ENCODE measurements at places on chromosomes 1 and 21. TPM values are rescaled to one million over a fixed set of nuclear protein-coding genes. Genes with fewer than 3 reads are reported as not detected.

DNA sequence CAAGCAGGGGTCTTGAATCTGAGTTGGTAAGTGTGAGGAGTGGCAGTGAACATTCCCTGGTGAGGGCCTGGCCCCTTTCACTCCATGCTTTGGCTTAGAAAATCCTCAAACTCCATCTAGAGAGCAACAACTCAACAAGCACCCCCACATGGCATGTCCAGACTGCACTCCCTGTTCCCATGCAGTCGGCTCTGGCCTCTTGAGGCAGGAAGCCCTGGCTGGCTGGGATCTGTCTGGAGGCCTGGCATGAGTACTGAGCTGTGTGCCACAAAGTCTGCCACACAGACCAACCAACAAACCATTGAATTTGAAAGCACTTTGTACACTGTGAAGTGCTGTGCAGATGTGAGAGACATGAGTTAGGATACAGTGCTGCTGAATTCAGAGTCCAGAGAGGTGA is 25.2 kb downstream of the COA7 start:
- no peaks in the 10 kb centered on the region for H3K4me1 ChIP-seq
- H3K27me3 ChIP-seq = no peaks in the 10 kb centered on the region
- H3K27ac ChIP-seq = no peak overlapping the region
- no peak overlapping the region for H3K4me3 ChIP-seq
- no peak for DNase-seq
- peaks cover 24% of the 10 kb centered on the region for H3K36me3 ChIP-seq

The DLGAP3 gene
- 0.26 TPM for polyA plus RNA-seq

DNA sequence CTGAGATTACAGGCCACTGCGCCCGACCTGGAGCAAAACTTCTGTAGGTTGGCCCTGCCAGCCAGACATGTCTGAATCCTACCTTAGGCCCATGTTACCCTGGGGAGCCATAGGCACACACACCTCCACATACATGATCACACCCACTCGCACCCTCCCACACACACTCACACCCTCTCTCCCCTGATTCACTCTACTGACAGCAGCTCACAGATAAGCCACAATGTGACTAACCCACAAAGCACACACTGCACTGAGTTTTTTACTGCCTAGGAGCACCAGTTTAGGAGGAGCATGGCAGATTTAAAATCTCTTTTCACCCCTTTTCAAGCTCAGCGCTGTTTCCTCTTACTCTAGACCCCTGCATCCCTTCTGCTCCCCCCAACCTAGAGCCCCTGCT is 41.7 kb downstream of the SLC30A1 start:
- no peak overlapping the region for H3K4me3 ChIP-seq
- H3K27ac ChIP-seq = no peak overlapping the region
- H3K4me1 ChIP-seq = no peaks in the 10 kb centered on the region
- no peaks in the 10 kb centered on the region for H3K36me3 ChIP-seq

DNA sequence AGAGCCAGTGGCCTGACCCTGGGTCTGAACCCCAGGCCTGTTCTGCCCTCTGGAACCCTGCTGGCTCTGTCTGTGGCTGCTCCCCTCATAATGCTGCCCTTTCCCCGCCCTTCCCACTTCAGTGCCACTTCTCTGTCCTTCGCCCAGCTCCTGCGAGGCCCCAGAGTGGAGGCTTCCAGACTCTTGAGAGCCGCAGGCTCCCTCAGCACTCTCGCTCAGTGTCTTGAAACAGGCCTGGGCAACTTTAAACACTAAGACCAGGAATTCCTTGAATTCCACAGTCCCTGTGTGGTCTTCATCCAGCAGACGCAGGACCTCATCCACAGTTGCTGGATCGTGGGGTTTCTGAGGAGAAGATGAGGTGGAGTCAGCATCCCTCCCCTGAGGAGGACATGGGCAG is 3.5 kb downstream of the CRNN start:
- no peaks in the 10 kb centered on the region for H3K36me3 ChIP-seq
- H3K4me1 ChIP-seq = no peaks in the 10 kb centered on the region
- H3K27me3 ChIP-seq = peaks cover 6% of the 10 kb centered on the region
- no peak overlapping the region for H3K27ac ChIP-seq

GRCh38 chr1:9367806-9368205 is 75.1 kb downstream of the SPSB1 start:
- no peak overlapping the region for H3K27ac ChIP-seq
- no peaks in the 10 kb centered on the region for H3K27me3 ChIP-seq

DNA sequence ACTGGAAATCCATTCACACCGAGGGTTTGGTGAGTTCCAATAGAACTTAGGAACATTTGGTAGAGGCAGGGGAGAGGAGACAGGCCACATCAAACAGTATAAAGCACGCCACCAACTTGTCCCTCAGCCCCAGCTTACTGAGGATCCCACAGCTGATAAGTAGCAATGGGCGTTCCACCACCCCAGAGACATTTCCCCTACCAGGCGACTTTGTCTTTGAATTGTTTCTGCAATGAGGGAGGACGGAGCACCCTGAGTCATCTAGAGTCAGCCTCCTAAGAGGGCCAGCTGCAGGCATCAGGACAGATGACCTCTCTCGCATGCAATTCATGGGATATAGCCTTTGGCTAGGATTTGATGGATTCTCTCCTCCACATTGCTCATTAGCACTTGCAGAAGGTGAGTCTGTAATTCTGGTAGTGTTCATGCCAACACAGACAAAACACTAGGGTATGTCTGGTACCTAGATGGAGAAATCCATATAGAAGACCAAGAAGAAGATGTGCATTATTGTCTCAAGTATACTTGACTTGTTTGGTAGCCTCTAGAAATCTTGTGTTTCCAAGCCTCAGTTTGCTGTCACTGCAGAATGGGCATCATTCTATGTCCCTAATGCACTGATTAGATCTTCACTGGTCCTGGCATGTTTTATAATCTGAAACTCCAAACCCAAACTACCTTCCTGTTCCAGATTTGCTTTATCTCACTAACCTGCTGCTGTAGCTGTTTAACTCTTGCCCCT is 69.0 kb downstream of the RRAGC start:
- no peak overlapping the region for H3K27ac ChIP-seq
- peaks cover 13% of the 10 kb centered on the region for H3K27me3 ChIP-seq
- H3K36me3 ChIP-seq = no peaks in the 10 kb centered on the region

- no peaks in the 10 kb centered on the region for H3K27me3 ChIP-seq
- no peak overlapping the region for H3K4me3 ChIP-seq
- no peaks in the 10 kb centered on the region for H3K4me1 ChIP-seq
- DNase-seq = no peak
Observed at GRCh38 chr1:15007842-15008241, 145.7 kb upstream of the TMEM51 start.

- no peak overlapping the region for H3K27ac ChIP-seq
Observed at GRCh38 chr21:19490481-19490880, 1086.9 kb upstream of the TMPRSS15 start.

The AADACL4 gene
- not detected for polyA plus RNA-seq

DNA sequence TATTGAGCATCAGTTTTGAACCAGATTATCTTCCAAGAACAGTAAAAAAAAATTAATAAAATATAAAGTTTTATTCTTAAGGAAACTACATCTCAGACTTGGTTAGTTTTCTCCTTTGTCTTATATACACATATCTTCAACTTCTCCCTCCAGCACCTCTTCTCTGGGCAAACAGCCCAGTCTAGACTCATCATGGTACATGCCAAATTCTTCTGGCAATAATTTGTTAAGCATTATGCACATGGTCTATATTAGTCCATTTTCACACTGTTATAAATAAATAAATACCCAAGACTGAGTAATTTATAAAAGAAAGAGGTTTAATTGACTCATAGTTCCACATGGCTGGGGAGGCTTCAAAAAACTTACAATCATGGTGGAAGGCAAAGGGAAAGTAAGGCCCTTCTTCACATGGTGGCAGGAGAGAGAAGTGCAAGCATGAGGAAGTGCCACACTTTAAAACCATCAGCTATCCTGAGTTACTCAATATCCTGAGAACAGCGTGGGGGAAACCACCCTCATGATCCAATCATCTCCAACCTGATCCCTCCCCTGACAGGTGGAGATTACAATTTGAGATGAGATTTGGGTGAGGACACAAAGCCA is 108.7 kb upstream of the RNPC3 start:
- no peak overlapping the region for H3K27ac ChIP-seq
- H3K4me1 ChIP-seq = no peaks in the 10 kb centered on the region
- no peaks in the 10 kb centered on the region for H3K36me3 ChIP-seq
- H3K4me3 ChIP-seq = no peak overlapping the region
- DNase-seq = no peak

DNA sequence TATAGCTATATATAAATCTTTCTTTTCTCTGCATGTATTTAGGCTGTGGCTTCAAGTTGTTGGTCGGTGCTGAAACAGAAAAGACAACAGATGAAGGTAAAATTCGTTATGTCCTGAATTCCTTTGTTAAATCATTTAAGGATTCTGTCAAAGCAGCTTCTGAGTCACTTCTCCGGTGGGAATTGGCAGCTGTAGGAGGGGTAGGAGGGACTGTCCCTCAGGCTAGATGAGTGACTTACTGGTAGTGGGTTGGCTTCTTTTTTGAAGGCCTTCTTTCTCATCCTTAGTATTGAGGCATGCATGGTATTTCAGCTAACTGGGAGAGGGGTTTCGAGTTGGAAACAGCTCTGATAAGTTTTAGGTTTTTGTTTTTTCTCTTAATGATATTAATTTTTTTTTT is 22.1 kb upstream of the NEXN start:
- no peak overlapping the region for H3K4me3 ChIP-seq
- H3K4me1 ChIP-seq = no peaks in the 10 kb centered on the region
- no peaks in the 10 kb centered on the region for H3K27me3 ChIP-seq
- DNase-seq = no peak

The NPHS2 gene
- not detected for polyA plus RNA-seq

DNA sequence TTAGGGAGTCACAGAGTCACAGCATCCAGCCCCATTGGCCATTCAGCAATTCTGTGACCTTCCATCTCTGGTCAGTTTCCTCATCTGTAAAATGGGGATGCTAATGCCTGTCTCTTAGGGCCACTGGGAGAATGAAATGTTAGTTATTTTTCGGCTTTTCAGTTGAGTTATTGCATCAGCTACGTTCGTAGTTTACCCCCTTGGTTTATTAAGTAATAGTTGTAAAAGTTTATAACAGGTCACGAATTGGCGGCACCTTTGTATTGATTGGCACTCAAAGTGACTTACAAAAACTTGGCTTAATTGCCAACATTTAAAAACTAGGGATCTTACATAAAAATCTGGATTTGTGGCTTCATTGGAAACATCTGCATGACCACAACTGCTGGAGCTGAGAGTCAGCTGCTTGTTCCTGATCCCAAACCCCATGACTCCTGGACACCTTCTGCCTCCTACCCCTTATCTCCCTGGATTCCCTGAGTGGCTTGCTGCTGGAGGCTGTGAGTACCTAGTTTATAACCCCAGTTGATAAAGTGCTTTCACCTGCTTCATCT is 23.0 kb upstream of the SLC1A7 start:
- DNase-seq = no peak
- no peak overlapping the region for H3K27ac ChIP-seq
- no peaks in the 10 kb centered on the region for H3K36me3 ChIP-seq
- no peaks in the 10 kb centered on the region for H3K4me1 ChIP-seq

- H3K4me1 ChIP-seq = no peaks in the 10 kb centered on the region
- H3K27ac ChIP-seq = no peak overlapping the region
- DNase-seq = no peak
- no peaks in the 10 kb centered on the region for H3K27me3 ChIP-seq
- no peaks in the 10 kb centered on the region for H3K36me3 ChIP-seq
- H3K4me3 ChIP-seq = no peak overlapping the region
Observed at GRCh38 chr1:216459651-216460207, 36.5 kb upstream of the USH2A start.

- peaks cover 6% of the 10 kb centered on the region for H3K4me1 ChIP-seq
- no peak overlapping the region for H3K4me3 ChIP-seq
- H3K27me3 ChIP-seq = peaks cover 2% of the 10 kb centered on the region
- peak; percentile 37 for DNase-seq
- no peaks in the 10 kb centered on the region for H3K36me3 ChIP-seq
Observed at GRCh38 chr1:206080026-206080820, 27.2 kb downstream of the RHEX start.

GRCh38 chr1:245615001-245615400 is 460.2 kb downstream of the KIF26B start:
- no peak overlapping the region for H3K4me3 ChIP-seq
- no peak overlapping the region for H3K27ac ChIP-seq
- DNase-seq = no peak

The SEC16B gene
- polyA plus RNA-seq = not detected

DNA sequence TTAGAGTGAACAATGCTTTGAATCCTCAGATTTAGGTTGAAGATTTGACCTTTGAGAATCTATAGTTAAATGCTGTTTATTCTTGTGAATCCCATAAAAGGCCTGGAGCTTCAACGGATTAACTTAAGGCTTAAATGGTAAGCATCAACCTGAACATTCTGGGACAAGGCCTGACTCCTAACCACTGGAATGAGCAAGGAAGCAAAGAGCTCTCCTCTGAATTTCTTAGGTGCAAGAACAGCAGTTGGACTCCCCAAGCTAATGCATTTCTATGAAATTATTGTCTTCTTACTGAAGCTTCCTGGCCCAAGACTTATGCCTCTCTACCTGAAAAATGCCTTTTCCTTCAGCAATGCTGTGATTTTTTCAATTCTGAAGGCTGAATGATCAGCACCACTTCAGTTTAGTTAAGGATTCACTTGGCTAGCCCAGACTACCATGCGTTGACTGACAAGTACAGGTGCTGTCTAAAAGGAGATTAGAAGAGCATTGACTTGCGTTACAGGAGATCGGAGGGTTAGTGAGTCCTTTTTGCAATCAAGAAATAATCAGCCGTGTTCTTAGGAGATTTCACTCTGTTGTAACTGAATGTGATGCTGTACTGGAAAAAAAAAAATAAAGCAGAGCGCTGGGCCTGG is 178.5 kb downstream of the ZC3H11B start:
- no peaks in the 10 kb centered on the region for H3K27me3 ChIP-seq
- H3K4me1 ChIP-seq = no peaks in the 10 kb centered on the region
- H3K36me3 ChIP-seq = no peaks in the 10 kb centered on the region
- DNase-seq = no peak
- no peak overlapping the region for H3K4me3 ChIP-seq

The GJA4 gene
- not detected for polyA plus RNA-seq

DNA sequence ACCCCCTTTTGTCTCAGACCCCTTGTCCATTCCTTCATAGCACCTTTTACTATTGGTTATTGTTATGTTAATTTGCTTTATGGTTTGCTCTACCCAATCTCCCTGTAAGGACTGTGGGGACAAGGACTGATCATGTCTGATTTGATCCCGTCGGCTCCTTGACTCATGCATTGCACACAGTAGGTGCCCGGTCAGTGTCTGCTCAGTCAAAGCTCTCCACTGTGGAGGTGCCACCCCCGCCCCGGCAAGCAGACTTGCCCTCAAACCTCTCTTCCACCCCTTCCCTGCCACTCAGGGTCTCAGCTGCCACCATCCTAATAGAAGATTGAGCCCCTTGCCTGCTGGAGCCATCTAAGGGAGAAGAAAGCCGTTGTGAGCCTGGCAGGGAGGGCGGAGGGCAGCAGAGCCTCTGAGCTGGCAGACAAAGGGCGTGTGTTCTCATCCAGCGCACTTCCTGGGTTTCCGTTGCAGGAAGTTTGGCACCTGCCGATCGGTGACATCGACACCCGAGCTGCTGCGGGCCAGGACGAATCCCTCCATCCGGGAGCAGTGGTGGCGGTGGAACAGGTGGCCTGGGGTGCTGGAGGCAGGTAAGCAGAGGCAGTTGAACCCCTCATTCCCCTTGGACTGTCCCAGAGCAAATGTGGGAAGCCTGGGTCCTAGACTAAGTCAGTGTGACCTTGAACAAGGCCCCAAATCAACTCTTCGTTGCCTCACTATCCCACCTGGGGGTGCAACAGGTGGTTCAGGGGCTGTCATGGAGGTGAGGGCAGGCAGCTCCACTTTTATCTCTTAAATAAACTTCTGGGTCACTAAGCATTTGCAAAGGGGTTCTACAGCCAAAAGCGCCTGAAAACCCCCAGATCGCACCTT is 2.2 kb upstream of the FBLIM1 start:
- H3K27me3 ChIP-seq = peaks cover 6% of the 10 kb centered on the region
- no peaks in the 10 kb centered on the region for H3K36me3 ChIP-seq

The CCDC17 gene
- 0.25 TPM for polyA plus RNA-seq

GRCh38 chr1:62097464-62097863 is 97.2 kb upstream of the L1TD1 start:
- no peak overlapping the region for H3K4me3 ChIP-seq
- no peaks in the 10 kb centered on the region for H3K4me1 ChIP-seq
- no peaks in the 10 kb centered on the region for H3K27me3 ChIP-seq
